ENCODE measurements at places on chromosomes 6 and 20.

DNA sequence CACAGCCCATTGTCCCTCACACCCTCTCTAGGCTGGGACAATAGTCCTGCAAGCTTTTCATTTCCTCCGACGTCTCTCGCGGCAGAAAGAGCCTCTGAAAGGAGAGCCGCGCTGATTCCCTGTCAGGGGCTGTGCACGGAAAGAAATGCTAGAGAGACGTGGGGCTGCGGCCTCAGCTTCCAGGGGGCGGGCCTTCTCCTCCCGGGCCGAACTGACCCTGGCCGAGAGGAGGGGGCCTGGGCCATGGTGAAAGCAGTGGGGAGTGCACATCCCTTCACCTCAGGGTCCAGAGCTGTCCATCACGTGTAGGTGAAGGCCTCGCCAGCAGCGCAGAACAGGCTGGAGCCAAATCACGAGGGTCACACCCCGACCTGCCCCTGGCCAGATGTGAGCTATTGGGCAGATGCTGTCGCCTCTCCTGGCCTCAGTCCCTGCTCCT, 220.4 kb downstream of the TAF4 start:
- no peak for DNase-seq

GRCh38 chr6:30399390-30400058, 54.6 kb downstream of the RPP21 start:
- no peak for DNase-seq

- DNase-seq: no peak
Measured at GRCh38 chr6:71997341-71997740, 111.0 kb downstream of the RIMS1 start.

GRCh38 chr6:145756170-145756662, 20.9 kb upstream of the EPM2A start:
- peak; percentile 87 for DNase-seq

- no peak for DNase-seq
Measured at GRCh38 chr6:170176898-170177771, 113.7 kb downstream of the DLL1 start.

DNA sequence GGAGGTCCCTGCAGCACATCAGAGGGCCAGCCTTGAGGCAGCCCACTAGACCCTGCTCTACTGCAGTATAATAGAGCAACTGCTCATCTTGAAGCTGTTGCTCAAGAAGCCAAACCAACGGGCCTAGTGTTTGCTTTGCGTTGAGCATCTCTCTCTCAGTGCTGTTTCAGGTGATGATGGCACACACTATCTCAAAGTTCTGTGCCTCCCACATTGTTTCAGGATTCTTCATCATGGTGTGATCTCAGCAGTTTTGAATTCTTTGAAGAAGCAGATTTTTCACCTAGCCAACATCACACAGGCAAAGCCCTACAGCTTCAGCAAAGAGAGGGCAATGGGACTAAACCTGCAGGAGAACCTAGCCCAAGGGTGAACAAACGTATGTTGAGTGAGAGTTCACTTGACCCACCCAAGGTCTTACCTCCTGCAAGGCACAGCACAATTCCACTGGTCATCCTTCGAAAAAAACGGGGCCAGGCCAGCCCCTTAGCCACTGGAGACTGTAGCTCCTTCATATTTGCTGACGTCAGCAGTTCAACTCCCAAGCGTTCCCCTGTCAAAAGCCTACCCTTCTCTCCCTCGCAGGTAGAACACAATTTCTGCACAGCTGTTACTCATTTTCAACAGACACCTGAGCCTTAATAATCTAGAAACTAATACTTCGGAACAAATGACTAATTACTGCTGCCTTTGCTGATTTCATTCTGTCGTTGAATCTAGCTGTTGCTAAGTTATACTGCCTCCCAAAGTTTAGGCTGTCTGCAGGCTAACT, 15.8 kb downstream of the MYB start:
- no peak for DNase-seq

DNA sequence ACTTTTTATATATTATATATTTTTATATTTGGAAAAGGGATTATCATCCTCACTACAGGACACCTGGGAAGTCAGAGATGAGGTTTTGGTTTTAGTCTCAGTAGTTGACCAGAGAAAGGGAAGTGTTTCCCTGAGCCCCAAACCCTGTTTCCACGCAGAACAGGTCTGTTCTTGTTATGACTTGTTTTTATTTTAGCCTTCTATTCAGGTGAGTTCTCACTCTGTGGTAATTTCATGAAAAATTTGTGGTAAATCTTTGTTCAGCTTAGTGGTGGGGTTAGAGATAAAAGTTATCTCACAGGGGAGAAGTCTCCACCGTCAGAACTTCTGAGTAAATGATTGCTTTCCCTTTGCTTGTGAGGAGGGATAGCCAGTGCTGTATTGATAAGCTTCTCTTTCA, 224.9 kb downstream of the FARS2 start:
- no peak for DNase-seq

DNA sequence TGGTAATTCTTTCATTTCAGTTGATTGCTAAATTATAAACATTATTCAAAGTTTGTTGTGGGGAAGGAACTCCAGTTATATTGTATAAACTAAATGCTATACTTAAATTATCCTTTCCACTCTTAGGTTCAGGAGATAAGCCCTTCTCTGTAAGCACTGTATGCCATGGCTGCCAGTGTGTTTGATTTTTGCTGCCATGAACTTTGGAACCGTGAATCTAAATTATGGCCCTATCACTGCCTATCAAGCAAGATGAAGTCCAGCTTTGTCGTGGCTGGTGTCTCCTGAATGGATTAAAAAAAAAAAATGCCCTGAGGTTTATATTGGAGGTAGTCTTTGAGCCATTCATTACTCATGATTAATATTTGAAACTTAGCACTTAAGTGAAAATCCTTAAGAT, 44.7 kb downstream of the CDC5L start:
- no peak for DNase-seq

DNA sequence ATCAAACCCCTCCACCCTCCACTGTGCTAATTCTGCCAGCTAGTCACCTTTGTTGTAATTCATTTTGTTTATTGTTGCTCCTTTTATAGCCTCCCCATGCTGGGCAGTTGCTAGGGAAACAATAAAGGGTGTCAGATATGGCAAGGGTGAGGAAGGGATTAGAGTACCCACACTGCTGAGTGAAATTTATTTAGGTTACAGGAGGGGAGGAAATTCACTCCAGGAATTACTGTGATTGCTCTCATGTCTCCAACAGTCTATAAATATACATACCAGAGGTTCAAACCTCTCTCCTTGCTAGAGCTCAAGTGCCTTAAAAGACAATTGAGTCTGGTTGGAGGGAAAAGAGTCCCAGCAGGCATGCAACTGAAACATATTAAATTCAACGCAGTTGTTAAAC, 90.6 kb upstream of the ADGRF1 start:
- no peak for DNase-seq

DNA sequence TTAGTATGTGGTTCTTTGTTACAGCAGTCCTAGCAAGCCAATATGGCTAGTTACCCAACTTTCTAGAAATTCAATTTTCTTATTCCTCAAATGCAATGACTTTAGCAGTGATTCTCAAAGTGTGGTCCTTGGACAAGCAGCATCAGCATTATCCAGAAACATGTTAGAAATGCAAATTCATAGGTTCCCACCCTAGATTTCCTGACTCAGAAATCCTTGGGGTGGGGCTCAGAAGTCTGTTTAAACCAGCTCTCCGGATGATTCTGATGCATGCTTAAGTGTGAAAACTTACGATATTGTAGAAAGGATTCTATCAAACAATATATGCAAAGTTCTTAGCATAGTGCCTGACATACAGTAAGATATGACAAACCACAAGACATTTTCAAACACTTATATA, 757.1 kb downstream of the DHX35 start:
- no peak for DNase-seq

- DNase-seq: no peak
Measured at GRCh38 chr6:11785774-11786579, 7.4 kb upstream of the ADTRP start.

DNA sequence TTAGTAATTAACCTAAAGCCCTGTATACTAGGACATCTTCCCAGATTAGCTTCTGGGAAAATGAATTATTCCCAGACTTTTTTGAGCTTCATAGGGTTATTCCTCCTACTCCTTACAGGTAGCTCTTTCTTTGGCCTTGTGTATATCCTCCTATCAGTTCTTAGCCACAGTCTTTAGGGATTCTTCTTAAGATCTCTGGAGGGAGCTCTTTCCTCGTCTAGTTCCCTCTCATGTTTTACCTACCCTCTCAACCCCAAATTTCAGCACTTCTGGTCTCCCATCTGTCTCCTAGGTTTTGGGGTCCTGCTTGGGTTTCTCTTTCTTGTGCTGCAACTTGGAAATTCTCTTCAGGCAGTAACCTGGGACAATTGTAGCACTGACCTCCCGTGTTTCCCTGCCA, 46.4 kb upstream of the SLC35B3 start:
- DNase-seq: no peak

- DNase-seq: no peak
Measured at GRCh38 chr20:17882065-17882833, 86.3 kb downstream of the SNX5 start.

- no peak for DNase-seq
Measured at GRCh38 chr6:109313139-109313538, 69.1 kb downstream of the CD164 start.

DNA sequence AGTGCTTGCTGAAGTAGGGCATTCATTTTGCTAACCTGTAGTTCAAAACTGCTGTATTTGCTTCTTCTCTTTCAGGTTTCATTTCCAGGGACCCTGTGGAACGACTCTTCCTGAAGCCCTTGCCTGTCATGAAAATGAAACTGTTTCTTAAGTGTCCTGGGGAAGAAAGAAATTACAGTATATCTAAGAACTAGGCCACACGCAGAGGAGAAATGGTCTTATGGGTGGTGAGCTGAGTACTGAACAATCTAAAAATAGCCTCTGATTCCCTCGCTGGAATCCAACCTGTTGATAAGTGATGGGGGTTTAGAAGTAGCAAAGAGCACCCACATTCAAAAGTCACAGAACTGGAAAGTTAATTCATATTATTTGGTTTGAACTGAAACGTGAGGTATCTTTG, 3.4 kb upstream of the NOL7 start:
- DNase-seq: no peak

GRCh38 chr6:55882718-55883569, 7.6 kb upstream of the BMP5 start:
- DNase-seq: no peak

DNA sequence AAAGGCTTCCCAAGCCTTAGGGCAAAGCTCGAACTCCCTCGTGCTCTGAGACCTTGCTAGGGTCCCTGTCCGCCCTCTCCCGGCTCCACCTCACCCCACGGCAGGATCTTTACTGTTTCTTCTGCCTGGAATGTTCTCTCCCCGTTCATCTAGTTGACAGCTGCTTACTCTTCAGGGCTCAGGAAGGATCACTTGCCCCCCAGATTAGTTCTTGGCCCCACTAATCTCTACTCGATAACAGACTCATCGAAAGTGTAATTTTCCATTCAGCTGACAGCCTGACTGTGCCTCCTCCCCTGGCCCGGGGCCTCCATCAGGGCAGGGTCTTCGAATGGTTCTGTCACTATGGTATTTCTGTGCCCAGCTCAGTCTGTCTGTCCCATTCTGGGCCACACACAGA, 3.1 kb downstream of the MAP1LC3A start:
- no peak for DNase-seq

- DNase-seq: no peak
Measured at GRCh38 chr6:4466261-4466660, 309.9 kb upstream of the CDYL start.

GRCh38 chr20:10788055-10788454, 114.3 kb upstream of the JAG1 start:
- DNase-seq: no peak

DNA sequence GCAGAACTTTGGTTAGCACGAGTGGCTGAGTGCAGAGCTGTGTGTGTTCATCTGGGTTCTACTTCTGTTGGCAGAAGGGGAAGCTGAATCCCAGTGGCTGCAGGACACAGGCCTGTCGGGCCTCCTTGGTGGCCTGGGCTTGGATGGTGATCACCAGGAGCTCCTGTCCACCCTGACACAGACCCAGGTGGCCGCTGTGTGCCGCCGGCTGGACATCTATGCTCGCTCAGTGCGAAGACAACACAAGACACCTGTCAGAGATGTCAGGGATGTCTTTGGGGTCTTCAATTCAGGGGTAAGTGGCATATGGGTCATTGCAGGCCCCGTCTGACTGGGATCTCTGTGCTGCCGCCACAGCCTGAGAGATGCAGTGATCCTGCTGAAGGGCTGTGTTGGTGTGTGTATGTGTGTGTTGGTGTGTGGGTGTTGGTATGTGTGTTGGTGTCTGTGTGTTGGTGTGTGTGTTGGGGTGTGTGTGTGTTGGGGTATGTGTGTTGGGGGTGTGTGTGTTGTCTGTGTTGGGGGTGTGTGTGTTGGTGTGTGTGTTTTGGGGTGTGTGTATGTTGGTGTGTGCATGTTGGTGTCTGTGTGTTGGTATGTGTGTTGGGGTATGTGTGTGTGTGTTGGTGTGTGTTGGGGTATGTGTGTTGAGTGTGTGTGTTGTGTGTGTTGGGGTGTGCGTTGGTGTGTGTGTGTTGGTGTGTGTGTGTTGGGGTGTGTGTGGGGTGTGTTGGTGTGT, 25.5 kb downstream of the ARHGAP40 start:
- no peak for DNase-seq

DNA sequence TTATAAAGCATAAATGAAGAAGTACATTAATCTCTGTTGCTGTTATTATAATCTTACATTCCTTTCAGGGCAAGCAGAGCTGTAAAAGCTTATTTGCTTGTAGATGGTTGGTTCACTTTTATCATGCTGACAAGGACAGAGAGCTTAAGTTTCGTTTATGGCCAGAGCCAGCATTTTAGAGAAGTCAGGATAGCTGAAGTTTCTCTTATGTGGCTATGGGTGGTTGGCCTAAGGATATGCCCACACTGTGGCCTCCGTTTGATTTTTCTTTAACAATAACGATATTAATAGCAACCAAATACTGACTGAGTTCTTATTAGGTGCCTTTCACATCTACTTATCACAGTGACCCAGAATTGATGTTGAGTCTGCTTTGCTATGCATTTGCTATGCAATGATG, 78.5 kb downstream of the FARS2 start:
- no peak for DNase-seq

GRCh38 chr6:145036848-145037567, 698.3 kb downstream of the EPM2A start:
- DNase-seq: no peak

GRCh38 chr6:129671442-129672340, 38.3 kb downstream of the ARHGAP18 start:
- DNase-seq: no peak

DNA sequence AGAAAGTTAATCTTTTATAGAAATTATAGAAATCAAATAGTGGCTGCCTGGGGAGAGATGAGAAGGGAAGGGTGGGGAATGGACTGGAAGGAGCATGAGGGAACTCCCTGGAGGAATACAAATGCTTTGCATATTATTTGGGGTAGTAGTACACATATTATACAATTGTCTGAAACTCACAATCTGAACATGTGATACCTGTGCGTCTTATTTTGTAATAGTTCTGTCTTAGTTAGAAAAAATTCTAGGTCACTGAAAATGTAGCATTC, 30.7 kb upstream of the SPTLC3 start:
- no peak for DNase-seq
